T-helper 2 cell (primary cell): ENCODE measurements at places on chromosomes 4 and X.

DNA sequence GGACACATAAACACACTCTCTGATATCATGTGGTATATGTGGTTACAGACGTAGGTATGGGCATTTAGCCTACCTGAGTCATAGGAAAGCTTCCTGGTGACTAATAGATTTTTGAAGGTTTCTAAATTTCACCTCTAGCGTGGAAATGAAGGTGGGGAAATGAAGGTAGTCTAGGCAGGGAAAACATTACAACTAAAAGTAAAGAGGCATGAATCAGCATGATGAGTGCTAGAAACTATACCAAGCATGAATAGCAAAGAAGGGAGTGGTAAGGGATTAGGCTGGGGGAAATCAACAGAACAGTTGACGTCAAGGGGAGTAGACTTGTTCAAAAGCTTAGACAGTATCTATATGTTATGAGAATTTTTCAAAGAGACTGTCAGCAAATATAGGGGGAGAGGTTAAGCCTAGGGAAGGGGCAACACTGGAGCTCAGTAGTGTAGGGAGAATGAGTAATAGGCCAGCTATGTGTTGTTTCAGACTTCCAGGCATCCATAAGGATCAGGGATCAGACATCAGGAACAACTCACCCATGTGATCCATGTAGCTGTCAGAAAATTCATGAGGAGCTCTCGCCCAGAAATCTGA lies 279.3 kb upstream of the DIPK2B start:
- DNase-seq = no peak

GRCh38 chrX:120408168-120408567 lies 46.3 kb downstream of the ATP1B4 start:
- no peak for DNase-seq

DNA sequence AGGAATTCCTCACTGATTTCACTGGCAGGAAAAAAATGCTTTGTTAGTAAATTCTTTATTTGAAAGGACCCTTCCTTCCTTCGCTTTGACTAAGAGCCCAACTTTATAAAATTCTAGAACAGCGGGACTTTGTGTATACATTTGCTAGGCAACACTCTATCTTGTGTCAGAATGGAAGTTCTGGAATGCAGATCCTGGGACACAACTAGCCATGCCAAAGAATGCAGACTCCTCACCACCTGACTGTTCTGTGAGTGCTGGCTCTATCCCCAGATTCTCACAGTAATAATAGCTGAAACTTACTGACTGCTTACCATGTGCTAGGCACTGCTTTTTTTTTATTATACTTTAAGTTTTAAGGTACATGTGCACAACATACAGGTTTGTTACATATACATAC lies 73.3 kb upstream of the ZDHHC15 start:
- no peak for DNase-seq

- DNase-seq = no peak
These were observed 65.9 kb upstream of the OGT start for GRCh38 chrX:71466979-71467523.

DNA sequence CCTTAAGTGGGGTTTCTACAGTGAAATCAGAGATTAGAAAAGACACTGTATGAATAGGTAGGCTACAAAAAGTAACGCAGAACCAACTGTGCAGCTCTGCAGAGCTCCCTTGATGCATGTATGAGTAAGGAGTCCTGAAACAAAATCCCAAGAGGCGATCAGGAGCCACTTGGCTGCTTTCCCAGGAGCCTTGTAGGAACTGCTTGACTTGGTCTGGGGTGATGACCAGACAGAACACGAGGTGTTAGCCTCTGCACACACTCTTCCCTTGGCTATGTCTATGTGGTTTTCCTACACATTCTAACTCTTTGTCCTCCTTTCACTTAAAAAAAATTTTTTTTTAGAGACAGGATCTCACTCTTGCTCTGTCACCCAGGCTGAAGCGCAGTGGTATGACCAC lies 22.8 kb upstream of the AP1S2 start:
- DNase-seq = no peak

DNA sequence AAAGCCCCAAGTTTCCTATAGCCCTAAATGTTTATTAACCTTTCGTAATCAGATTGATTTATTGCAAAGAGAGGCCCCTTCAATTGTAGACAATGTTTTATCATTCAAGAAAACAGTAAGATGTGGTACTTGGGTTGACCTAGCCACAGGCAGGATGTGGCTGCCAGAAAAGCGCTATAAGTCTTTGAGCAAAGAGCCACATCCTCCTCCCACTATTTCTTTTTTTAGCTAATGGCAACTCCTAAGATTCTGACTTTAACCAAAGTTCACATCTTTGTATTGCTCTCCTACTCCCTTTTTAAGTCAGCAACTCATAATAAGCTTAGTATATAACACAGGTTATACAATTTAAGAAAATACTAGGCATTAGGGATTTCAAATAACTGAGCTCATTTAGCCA lies 70.7 kb upstream of the PPP3CA start:
- peak; percentile 28 for DNase-seq

GRCh38 chrX:84501798-84502628 lies at the start of gene HDX:
TSS of gene HDX (minus strand) at chrX:84502453. CDS start at chrX:84475397, 27,056 bp downstream.
- peak; percentile 2 for DNase-seq

DNA sequence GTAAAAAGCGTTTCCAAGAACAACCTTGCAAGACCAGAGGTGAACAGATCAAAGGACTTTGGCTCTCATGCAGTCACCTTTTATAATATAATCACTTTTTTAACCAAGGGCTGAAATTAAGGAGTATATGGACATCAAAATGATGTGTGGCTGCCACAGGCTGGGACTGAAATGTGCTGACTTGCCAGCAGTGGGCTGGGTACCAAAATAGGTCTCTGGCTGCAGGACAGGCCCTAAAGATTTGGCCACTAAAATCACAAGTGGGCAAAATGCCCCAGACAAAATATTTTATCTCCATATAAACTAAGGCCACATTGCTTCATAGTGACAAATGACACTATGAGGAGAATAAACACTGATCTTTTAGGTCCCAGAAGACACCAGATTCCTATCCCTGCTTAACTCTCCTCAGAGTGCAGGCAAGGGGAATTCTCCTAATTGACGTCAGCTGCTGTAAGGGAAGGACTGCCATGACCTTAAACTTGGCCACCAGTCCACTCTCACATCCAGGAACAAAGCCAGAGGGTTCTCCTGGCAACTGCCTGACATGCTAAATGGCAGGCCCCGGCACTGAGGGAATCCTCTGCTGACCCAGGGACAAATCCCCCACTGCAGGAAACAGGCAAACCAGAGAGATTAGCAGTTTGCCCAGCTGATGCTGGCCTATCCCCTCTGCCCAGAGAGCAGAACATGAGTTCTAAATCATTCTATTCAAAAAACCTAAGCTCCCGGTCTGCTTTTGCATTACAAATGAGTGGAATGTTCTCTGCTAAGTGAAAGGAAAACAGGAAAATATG lies 155.8 kb downstream of the PPP3CA start:
- no peak for DNase-seq

- no peak for DNase-seq
These were observed 106.0 kb upstream of the AR start for GRCh38 chrX:67437821-67438220.

GRCh38 chr4:17010426-17011087 lies 112.1 kb upstream of the LDB2 start:
- DNase-seq = no peak

DNA sequence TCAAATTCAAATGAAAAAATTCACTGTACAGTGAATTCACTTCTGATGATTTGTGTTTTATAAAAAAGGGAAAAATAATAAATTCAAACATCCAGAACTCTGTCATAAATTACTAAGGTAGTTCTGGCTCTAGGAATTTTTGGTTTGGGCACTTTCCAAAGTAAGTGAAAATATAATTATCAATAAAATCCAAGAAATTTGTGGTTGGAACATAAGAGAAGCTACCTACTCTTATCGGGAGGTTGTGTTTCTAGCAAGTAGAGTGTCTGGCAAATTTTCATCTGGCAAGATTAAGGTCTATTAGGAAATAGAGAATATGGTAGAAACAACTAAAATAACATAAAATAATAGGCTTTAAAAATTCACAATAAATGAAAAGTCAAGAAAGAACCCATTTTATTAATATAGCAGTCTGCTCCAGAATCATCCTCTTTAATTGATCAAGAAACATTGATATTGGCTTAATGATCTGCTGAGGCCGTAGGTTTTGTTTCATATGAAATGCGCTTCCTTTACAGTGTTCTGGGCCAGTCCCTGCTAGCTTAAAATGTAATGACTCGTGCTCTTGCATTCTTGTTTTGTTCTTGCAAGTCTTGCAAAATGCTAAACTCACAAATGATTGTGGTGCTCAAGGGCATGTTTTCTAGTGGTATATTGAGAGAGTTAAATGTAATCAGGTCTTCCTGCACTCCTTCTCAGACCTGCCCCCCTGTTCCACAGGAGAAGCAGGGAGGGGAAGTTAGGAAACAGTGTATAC lies 331.4 kb downstream of the RAPGEF2 start:
- DNase-seq = no peak

DNA sequence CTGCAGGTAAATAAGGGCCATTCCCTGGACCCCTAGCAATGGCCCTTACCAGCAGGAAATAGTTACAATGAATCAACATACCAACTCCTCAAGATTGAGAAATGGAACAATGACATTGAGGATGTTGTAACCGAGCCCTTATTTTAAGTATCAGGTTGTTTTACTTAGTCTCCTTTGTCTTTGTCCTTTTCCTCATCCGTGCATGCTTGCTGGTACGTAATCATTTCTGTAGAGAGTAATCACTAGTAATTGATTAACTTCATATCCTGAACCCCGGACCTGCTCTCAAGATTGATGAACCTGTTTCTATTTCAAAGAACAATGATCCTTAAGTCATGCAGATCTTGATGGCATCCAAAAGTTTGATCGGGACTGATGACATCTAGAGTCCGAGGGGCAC lies 98.6 kb upstream of the LANCL3 start:
- no peak for DNase-seq

GRCh38 chrX:96835660-96836289 lies 47.9 kb upstream of the RPA4 start:
- DNase-seq = no peak

GRCh38 chr4:151439320-151439719 lies 30.3 kb downstream of the FHIP1A start:
- DNase-seq = no peak

DNA sequence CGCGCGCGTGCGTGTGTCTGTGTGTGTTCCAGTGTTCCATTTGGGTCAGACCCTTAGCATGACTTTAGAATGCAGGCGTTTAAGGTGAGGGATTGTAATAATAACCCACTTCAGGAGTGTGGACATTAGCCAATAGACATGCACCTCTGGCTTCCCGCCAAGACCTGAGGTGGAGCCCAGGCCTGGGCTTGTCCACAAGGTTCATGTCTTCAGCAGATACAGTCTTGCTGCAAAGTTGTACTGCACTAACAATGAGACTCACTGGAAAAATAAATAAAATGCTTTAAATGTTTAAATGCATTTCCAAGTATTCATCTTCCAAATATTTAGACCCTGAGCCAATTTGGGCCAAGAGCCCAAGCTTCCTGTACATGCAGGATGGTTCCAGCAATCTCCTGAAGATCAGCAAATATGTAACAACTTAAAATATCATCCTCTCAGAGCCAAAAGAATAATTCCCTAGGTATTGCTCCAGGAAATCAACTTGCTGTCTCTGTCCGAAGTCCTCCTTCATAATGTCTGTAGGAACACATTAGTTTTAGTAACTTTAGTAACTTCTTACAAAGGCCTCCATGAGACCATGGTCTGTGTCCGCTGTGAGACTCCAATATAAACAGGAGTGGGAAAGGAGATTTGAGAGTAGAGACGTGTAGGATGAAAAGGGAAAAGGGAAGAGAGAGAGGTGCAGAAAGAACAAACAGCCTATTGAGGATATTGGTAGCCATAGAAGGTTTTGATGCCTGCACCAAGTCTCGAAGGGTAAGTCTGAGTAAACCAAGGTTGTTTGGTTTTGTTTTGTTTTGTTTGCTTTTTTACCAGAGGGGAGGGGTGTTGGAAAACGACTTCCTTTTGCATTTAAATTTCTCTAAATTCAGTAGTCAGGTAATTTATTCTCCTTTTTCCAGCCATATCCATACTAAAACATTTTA lies 98.5 kb upstream of the KLF3 start:
- DNase-seq = no peak

DNA sequence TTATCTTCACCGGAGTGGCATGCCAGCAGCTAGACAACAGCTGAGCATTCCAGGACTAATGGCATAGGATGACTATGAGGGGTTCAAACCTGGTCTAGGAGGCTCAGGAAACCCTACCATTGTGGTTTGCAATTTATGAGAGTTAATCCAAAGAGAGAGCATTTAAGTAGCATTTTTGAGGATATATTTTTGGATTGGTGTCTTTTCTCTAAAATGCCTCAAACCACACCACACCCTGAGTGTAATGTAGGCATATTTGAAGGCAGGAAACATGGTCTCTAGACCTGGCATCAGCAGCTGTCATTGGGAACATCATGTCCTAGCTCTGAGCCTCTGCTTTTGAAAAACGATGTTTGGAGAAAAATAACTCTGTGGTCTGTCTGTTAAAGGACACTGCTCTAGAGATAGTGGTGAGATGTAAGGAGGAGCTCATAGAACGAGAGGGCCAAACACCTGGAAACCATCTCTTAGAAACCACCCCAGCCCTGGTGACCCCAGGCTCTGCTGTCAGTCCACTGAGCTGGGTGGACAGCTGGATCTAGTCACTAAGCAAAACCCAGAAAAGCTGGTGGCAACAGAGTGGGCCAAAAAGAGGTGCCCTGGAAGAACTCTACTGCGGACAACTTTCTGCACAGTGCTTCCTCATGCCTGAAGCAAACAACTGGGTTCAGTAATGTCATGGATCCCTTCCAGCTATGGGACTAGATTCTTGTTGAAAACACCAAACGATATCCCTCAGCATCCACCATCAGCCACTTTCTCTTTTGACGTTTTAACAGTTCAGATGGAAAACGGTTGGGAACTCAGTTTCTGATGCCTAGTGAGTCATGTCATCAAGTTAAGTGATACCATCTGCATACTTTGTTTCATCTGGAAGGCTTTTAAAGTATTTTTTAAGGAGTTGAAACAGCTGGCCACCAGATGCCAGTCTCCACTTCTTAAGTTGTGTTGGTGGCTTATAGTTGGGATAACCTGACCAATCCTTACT lies 100.2 kb upstream of the C1QTNF7 start:
- no peak for DNase-seq

DNA sequence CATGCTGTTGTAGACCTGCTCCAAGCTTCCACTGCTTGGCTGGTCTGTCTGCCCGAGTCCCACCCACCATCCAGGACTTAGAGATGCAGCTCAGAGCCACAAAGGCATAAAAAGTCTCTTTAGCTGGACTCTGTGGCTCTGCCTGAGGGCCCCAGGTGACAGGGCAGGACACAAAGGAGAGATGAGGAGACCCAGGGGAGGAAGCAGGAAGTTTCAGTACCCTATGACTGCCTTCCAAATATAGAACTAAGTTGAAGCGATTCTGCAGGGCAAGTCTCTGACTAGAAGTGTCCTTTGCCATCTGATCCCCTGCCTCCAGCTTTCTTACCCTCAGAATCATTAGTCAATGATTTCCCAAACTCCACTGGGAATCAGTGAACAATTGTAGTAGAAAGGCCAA lies 11.2 kb upstream of the CXCR3 start:
- no peak for DNase-seq

GRCh38 chr4:48642421-48643374 lies 137.4 kb downstream of the FRYL start:
- no peak for DNase-seq

GRCh38 chr4:63492515-63492914 lies 916.7 kb downstream of the TECRL start:
- no peak for DNase-seq
